Astrocyte (in vitro differentiated cells and primary cell): ENCODE measurements at places on chromosomes 7 and 10.

DNA sequence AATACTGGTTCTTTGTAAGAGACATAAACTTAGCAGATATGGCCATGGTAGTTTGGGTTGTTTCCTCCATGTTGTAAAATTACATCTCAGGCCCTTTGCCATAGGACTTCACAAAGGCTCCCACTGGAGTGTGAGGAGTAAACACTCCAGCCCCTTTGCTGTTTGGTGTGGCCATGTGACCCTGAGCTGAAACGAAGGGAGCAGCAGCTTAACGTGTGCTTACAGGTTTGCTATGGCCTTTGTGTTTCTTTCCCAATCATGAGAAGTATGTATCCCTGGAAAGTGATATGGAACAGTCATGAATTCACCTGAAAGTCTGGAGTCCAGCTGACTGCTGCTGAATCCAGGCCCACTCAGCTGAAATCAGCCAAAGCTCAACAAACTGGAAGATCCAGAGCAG, 23.8 kb upstream of the SFTPA1 start:
- no peak for DNase-seq

GRCh38 chr7:39451901-39452300, 114.3 kb upstream of the YAE1 start:
- no peak for DNase-seq

- DNase-seq = no peak
These were observed 139.1 kb downstream of the MARCHF5 start for GRCh38 chr10:92430103-92430502.

DNA sequence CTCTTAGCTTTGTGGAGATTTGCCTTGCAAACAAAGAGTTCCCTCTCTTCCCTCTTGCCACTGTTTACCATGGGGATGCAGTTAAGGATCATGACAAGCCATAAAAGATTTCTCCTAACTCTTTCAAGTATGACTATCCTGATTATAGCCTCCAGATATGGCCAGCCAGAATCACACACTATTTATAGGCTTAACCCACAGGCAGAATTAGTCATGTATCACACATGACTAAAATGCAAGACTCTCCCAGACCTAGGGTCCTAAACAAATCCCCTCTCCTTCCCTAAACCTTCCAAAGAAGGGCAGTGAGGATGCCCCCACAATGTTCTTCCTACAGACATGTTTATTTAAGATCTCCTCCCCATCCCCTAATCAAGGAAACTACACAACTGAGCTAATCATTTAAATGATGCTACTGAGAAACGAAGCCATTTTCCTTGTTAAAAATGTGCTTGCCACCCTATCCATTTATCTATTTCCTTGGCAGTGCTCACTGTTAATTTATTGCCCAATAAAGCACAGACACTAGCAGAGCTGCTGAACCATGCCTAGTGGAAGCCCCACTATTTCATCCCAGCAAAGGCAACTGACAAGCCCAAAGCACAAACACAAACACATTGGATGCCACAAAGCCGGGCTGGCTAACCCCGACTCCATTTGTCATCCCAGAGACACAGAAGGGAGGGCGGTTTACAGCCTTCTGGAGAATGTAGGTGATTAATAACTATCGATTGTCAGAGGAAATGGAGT, 363.4 kb downstream of the KCNMA1 start:
- DNase-seq = peak; percentile 80

DNA sequence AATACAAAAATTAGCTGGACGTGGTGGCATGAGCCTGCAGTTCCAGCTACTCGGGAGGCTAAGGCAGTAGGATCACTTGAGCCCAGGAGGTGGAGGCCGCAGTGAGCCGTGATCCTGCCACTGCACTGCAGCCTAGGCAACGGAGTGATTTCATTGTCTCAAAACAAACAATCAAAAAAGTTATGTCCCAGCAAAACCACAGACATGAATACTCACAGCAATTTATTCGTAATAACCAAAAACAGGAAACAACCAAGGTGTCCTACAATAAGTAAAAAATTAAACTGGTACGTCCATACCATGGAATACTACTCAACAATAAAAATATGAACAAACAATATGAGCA, 11.6 kb upstream of the CYTH3 start:
- DNase-seq = peak; percentile 27

DNA sequence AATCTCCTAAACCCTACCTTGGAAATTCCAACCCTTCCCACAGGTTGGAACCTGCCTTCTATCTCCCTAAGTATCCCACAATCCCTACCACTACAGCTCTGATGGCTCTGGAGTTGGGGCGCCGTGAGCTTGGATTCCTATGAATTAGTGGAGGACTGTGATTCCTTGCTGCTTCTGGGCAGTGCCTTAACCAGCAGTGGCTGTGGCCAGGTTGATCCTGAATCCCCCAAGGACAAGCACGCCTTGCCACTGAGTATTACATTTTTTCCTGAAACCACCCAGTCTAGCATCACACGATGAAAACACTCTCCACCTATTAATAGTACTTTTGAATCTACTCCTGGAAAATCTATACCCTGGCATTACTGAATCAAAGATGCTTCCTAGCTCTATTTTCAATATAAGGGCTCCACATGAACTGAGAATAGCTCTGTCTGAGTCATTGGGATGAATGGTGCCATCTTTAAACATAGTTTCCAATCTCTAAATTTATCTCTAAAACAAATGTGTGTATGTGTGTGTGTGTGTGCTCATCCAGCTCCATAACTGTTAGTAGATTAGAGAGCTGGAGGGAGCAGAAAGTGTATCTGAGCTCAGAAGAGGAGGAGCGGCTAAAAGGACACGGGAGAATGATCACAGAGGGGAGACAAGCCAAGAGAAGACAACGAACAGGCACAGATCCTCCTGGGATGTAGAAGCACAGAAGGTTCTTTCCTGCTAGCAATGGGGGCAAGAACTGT, 11.9 kb upstream of the INPP5F start:
- DNase-seq = no peak

GRCh38 chr7:25929448-25929847, 222.6 kb upstream of the NFE2L3 start:
- no peak for DNase-seq

DNA sequence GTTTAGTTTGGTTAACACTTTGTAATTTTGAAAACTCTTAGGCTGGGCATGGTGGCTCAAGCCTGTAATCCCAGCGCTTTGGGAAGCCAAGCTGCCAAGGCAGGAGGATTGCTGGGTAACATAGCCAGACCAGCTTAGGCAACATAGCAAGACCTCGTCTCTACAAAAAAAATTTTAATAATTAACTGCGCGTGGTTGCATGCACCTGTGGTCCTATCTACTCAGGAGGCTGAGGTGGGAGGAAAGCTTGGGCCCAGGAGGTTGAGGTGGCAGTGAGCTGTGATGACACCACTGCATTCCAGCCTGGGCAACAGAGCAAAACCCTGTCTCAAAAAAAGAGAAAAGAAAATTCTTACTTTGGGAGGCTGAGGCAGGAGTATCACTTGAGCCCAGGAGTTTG, 18.2 kb downstream of the MYOZ1 start:
- DNase-seq = no peak

DNA sequence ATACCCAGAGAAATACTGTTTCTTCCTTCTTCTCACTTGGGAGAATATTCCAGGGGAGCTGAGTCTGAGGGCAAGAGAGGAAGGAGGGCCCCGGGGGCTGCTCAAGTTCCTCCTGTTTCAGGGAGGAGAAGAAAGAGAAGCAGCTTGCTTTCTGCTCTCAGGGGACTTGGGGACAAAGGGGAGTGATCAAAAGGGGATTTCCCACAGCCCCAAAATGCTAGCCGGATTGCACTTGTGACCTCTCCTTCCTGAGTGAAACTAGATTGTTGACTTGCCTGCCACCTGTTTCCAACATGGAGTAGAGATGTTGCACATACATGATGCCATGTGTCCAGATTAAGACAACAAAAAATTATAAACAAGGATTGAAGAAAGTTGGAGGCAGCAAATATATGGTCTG, 28.7 kb upstream of the PDCD4 start:
- DNase-seq = no peak

- DNase-seq = no peak
These were observed 2.7 kb downstream of the MXI1 start for GRCh38 chr10:110209926-110210673.

DNA sequence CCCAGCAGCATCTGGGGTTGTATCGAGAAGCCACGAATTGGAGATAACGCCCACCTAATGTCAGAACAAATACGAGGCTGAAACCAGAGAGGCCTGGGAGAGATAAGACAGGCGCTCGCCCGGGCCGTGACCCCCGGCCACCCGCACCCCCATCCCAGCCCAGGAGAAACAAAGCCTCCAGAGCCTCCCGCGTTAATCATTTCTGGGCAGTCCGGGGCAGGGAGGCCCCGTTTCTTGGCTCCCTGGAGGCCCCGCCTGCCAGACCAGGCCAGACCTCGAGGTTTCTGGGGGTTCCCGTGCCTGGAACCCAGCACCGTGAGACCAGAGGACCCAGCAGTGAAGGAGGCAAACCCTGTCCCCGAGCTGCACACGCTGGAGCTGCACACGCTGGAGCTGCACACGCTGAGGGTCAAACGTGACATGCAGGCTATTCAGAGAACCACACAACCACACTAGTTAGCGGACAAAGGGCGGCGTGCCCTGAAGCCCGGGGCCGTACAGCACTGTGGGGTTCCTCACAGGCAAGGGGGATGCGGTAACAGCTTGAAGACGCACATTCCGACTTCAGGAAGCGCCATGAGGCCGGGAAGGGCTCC, 53.4 kb downstream of the FOXL3 start:
- DNase-seq = no peak

DNA sequence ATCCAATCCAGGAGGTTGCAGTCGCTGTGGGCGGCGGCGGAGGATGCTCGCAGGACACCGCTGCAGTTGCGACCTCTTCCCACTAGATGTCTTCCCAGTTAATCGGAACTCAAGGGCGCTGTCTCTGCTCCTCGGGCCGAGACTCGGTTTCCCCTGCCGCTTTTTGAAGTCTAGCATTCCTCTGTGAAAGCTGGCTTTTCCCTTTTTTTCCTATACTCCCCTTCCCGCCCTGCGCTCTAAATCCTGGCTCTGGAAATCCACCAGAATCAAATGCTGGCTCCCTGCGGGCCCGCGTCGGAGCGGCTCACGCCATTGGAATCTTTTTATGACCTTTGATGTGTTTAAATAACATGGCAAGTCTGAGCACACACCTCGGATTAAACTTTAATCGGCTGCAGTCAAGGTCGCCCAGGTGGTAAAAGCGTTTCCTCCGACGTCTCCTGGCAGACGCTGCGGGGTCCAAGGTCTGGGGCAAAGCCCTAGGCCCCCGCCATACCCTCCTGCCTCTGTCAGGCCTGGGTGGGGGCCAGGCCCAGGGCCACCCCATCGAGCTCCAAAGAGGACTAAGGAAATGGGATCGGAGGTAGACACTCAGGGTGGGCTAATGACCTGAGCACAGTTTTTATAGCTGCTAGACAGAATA, 10.7 kb upstream of the HOXA13 start:
- DNase-seq = no peak

DNA sequence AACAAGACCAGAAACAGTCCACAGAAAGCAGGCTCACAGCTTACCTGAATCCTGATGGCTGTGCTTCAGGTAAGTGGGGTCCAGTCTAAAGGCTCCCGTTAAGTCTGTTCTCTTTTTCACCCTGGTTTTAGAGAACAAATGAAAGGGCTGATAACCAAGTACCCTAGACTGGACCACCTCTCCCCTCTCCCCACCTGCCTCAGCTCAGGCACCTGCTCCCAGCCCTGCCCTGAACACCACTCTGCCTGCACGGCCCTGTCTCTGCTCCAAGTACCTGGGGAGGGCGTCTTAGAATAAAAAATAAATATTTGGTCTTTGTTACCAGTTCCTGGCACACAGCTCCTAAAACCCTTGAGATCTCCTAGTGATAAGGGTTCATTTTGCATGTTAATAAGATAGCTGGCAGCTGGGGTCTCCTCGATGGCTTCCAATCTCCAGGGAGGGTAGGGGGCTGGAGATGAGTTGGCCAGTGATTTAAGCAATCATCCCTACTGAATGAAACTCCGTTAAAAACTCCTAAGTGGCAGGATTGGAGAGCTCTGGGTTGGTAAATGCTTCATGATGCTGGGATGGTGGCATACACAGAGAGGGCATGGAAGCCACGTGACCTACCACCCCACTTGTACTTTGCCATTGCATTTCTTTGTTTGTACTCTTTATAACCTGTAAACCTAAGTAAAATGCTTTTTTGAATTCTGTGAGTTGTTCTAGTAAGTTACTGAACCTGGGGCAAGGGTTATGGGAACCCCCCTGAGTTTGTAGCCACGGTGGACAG, 29.8 kb upstream of the FIGNL1 start:
- no peak for DNase-seq

- peak; percentile 90 for DNase-seq
These were observed 1.5 kb downstream of the STX1A start for GRCh38 chr7:73717991-73718405.

DNA sequence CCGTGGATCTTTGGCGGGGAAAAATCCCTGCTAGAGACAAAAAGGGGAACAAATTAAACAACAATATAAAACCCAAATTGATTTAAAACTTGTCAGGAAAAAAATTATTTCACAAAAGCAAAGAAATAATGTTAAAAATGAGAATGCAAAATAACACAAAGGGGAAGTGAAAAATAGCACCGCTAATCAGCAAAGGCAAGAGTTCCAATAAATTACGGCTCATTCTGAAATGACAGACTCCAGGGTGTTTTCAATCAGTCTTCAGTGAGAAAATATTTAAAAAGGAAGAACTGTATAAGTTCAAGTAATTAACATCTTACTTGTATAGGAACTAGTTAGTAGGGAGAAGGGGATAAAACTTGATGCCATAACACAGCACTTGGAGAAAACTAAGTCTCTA, 336.8 kb downstream of the LRRTM3 start:
- DNase-seq = no peak

DNA sequence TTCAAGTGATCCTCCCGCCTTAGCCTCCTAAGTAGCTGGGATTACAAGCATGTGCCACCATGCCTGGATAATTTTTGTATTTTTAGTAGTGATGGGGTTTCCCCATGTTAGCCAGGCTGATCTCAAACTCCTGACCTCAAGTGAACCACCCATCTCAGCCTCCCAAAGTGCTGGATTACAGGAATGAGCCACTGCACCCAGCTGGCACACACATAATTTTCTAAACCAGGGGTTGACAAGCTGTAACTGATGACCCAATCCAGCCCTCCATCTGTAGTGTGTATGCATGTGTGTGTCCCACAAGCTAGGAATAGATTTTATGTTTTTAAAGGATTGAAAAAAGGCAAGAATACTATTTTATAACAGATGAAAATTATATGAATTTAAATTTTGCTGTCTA, 125.9 kb upstream of the INSYN2A start:
- no peak for DNase-seq

- DNase-seq = no peak
These were observed 479.0 kb upstream of the MKI67 start for GRCh38 chr10:128605180-128605579.

DNA sequence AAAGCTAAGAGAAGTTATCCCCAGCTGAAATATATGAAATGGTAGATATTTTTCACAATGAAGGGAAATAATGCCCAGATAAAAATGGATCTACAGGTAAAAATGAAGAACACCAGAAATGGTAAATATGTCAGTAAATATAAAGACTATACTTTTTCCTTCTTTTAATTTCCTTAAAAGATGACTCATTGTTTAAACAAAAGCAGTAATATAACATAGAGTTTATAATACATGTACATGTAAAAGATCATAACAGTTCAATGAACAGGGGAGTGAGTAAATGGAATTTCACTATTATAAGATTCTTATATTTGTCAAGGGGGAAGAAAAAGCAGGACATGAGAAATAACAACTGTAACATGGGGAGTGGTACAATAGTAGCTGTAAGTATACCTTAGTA, 7.4 kb downstream of the POT1 start:
- no peak for DNase-seq

- no peak for DNase-seq
These were observed 40.2 kb upstream of the GPAM start for GRCh38 chr10:112223725-112224124.

GRCh38 chr10:62000726-62001125, 99.2 kb downstream of the ARID5B start:
- DNase-seq = no peak
